Stimulated activated CD4-positive, alpha-beta T cell treated with anti-CD3 and anti-CD28 coated beads, Interleukin-15, amount 100 ng/mL, for 48 hours (primary cell): ENCODE measurements at places on chromosomes 13 and 19.

DNA sequence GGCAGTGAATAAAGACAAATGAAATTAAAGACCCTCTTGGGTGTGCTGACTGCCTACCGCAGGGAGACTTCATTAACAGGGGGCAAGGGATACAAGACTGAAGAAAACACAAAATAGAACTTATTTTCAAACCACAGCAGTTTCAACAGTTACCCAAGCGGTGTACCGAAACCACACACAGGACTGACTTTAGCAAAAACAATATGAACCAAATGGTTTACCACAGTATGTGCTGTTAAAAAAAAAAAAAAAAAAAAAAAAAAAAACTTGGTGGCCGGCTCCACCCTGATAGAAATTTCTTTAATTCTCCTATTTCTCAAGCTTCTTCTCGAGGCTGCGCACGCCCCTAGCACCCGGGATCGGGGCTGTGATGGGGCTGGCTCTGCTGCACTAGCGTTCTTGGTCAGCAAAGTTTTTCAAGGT, 42.6 kb downstream of the KLF2 start:
- DNase-seq, result no peak

- DNase-seq, result no peak
Measured at GRCh38 chr13:48930918-48931317, 44.8 kb upstream of the FNDC3A start.

GRCh38 chr13:106034201-106034600, 501.3 kb downstream of the EFNB2 start:
- DNase-seq, result no peak

- no peak for DNase-seq
Measured at GRCh38 chr13:76829572-76830327, 56.5 kb downstream of the KCTD12 start.

DNA sequence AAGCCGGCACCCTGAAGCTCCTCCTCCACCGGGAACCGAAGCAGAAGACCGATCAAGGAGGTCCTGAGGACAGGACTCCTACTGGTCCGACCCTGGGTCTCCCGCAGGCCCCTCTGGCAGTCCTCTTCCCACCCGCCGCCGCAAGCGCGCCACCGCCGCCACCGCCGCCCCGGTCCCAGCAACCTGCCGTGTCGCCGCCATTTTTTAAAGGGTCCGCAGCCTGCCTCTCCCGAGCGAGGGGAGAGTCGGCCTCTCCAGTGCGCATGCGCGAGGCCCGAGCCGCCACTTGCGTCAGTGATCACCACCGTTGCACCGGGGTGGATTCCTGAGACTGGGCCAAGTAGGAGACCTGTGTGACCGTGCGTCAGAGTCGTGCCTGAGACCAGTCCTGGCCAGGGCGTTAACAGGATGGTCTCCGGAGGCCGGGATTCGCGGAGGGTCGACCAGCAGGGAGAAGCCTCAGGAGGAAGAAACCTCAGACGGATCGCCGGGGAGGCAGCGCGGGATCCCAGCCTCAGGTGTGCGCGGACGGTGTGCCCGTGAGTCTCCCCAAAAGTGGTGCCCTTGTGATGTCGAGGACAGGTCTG, 51.6 kb downstream of the ZNF146 start:
- DNase-seq, result no peak

- no peak for DNase-seq
Measured at GRCh38 chr19:42251572-42252358, 3.2 kb downstream of the ERF start.

GRCh38 chr19:1356508-1356865, 27.2 kb upstream of the NDUFS7 start:
- DNase-seq, result no peak

DNA sequence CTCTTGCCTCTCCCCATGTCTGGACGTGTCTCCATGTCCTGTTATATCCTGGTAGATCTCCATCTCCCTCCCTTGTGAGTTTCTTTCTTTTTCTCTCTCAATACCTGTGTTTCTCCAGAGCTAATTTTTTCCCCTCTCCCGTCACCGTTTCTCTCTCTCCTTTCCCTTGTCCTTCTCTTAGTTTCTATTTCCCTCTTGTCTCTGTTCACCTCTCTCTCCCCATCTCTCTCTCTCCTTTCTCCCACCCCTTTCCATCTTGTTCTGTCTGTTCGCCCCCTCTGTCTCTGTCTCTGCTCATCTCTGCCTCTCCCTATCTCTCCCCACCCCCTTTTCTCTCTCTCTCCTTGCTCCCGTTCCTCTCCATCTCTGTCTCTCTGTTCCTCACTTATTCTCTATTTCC, 13.0 kb downstream of the SLC8A2 start:
- DNase-seq, result no peak

GRCh38 chr19:47152632-47153031, 22.0 kb downstream of the SAE1 start:
- DNase-seq, result no peak

DNA sequence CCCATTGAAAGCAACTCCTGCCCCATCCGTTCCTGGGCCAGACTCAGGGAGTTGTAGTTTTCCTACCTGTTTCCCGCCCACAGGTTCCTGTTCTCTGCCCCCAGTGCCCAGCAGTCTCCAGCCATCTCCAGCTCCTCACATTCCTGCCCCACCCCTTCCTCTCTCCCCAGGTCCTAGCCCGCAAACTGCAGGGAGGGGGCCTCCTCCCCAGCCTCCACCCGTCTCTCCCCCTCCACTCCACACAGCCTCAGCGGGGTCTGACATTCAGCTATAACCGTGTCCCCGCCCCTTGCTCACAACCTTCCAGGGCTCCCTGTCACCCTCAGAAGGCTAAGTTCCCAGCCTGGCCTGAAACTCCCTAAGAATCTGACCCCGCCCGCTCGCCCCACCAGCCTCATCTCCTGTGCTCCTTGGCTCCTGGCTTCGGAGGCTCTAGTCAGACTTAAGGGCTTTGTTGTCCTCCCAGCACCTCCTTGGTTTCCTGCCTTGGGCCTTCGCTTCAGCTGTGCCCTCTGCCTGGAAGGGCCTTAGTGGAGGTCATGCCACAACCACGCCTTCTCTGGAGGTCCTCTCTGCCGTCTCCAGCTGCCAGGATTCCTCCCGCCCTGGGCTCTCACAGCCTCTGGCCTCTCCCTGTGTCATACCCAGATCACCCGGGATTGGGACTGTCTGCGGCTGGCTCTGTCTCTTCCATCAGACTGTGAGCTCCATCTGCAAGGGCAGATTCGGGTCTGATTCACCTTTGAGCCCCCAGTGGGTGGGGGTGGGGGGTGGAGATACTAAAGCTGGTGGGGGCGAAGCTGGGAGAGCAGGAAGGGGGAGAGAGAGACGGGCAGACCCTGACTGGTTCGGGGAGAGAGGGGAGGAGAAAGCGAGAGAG, 5.1 kb upstream of the SPACA6 start:
- no peak for DNase-seq

GRCh38 chr19:18317961-18318800, 4.7 kb downstream of the LSM4 start:
- no peak for DNase-seq

- no peak for DNase-seq
Measured at GRCh38 chr13:93222976-93223375, 3.6 kb upstream of the GPC6 start.

GRCh38 chr13:103354171-103354570, 288.0 kb upstream of the SLC10A2 start:
- no peak for DNase-seq

DNA sequence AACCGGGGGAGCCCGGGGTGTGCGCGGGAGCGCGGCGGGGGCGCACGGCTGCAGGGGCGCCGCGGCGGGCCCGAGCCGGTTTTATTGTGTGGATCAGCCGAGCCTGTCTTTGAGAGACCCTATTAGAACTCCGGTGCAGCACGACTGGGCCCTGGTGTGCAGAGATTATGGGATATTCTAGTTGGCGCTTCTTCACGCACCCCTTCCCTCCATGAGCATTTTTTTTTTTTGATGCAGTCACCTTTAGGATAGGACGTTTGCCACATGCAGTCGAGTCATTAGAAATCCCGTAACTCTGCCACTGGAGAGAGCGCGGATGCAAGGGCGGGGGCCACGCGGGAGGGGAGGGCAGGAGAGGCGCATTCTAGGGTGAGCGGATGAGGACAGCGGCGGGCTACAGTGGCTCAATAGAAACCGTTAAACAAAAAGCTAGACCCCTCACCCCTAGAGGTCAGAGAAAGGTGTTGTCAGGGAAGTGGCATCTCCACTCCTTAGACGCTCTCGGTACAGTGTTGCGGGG, 3.7 kb downstream of the FGF9 start:
- no peak for DNase-seq

- DNase-seq, result no peak
Measured at GRCh38 chr13:86907156-86907555, 764.0 kb upstream of the SLITRK5 start.

DNA sequence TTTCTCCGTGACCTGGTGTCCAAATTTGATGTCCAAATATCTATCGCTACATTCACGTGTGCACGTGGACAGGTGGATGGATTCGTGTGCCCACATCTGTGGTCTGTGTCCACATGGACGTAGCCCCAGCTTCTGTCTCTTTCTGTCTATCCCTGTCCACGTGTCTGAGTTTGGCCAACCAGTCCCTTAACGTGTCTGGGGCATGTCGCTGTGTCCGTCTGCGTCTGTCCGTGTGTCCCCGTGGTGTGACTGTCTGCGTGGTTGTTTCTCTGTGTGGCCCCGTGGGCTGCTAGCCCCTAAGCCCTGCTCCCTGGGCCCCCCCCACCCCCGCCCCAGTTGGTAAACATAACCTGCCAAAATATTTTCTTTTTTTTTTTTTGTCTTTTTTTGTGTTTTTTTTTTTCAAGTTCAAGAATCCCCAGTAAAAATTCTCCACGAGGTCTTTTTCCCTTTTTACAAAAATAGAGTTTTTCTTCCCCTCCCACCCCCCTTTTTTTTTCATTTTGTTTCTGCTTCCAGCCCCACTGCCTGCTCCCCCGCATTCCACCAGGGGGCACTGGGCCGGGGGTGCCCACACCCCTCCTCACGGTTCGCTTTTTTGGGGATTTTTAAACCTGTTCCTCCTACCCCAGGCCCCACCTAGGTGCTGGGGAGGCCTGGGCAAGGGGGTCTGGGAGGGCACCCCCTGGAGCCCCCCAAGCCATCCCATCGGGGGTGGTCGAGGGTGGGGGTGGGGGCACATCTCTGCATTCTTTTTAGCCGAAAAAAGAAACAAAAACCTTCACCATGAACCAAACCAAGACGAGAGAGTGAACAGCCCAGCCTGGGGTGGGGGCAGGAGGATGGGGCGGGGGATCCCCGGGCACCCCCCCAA, 18.3 kb downstream of the PRKCSH start:
- no peak for DNase-seq

GRCh38 chr19:28847468-28847867, 365.5 kb downstream of the UQCRFS1 start:
- DNase-seq, result no peak

DNA sequence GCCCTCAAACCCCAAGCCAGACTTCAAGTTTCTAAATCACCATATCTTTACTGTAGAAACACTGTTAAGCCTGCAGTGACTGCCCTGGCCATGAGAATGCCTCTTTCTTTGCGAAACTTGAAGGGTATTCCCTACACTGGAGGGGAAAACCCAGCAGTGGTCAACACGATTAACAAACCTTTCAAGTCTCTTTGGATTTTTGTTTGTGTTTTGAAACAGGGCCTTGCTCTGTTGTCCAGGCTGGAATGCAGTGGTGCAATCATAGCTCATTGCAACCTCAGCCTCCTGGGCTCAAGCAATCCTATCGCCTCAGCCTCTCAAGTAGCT, 17.4 kb upstream of the POMP start:
- DNase-seq, result no peak

DNA sequence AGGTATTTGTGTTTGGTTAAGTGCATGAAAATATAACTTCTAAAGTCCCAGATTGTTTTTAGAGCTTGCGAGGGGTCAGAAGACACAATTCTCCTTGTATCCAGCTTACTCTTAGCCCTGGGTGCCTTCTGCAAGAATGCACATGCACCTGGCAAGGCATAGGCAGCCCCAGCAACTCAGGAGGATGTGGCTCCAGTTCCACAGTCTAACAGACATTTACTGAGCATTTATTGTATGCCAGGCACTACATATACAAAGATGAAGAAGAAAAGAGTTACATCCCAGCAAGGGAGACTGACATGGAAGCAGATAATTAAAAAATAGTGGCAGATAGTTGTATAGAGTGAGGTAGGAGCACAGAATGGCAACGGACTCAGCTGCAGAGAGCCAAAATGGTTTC, 101.1 kb upstream of the FRY start:
- no peak for DNase-seq

DNA sequence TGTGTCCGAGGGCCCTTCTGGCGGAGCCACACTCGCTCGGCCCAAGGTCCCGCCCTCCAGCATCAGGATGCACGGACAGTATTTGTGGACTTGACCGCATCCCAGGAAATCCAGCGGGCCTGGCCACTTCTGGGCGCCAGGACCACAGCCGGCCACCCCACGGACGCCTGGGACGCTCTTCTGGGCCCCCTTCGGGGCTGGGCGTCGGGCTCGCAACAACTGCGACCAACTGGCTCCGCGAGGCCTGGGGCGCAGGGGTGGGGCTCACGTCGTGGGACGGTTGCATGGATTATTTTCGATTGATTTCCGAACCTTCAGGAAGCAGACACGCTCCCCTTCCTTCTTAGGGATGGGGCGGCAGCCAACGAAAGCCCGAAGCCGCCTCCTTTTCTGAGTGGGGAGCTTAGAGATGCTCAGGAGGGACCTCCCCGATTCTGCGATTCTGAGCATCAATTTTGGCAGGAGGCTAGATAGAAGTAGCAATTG, 521 bp upstream of the NUP58 start:
- no peak for DNase-seq

DNA sequence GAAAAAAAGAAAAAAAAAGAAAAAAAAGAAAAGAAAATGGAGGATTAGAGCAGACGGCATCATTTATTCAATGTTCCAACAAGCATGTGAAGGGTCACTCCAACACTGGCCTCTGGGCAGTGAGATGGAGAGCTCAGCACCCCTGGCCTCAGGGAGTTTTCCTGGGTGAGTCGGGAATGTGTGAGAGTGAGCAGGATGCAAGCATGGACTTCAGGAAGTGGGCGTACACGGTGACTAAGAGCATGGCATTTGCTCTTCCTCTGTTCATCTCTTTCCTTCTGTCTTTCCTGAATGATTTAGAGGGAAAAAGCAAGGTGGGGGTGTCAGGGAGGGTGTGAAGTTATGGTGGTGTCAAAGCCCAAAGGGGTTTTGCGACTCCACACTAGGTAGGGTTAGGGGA, 682 bp upstream of the CABP5 start:
- no peak for DNase-seq

- no peak for DNase-seq
Measured at GRCh38 chr13:36068566-36068965, 62.6 kb downstream of the DCLK1 start.

DNA sequence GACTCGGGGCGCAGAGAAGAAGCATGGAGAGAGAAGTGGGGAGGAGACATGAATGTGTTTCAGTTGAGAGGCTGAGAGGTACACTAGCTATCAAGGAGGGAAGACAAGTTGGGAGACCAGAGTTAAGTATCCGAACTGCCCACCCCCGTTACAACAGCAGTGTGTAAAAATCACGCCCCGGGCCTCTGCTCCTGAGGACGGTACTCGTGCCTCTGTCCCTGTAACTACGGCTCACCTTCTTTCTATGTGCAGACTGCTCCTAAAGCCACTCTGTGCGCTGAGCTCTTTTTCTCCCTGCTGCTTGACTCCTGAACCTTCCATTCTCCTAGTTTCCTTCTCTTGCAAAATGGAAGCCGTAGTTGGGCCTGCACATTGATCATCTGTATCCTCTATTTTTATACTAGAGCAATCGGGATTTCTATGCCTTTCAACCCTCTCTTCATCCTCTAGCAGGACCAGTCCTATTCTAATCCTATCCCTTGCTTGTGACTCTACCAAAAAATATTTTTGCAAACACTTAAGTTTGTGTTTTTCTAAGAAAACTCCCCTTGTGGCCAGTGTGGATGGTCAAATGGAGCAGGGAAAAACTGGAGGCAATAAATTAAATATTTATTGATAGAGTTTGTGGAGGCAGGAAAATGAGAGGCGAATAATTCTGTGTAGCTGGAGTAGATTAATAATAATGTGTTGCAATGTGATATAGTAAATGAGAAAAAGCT, 569 bp downstream of the POLR1D start:
- no peak for DNase-seq

GRCh38 chr13:107834717-107835116, 380.6 kb downstream of the LIG4 start:
- DNase-seq, result no peak
